GM23338 (cell line): ENCODE measurements at places on chromosomes 6 and 20. TPM values are rescaled to one million over a fixed set of nuclear protein-coding genes. Genes with fewer than 3 reads are reported as not detected.

DNA sequence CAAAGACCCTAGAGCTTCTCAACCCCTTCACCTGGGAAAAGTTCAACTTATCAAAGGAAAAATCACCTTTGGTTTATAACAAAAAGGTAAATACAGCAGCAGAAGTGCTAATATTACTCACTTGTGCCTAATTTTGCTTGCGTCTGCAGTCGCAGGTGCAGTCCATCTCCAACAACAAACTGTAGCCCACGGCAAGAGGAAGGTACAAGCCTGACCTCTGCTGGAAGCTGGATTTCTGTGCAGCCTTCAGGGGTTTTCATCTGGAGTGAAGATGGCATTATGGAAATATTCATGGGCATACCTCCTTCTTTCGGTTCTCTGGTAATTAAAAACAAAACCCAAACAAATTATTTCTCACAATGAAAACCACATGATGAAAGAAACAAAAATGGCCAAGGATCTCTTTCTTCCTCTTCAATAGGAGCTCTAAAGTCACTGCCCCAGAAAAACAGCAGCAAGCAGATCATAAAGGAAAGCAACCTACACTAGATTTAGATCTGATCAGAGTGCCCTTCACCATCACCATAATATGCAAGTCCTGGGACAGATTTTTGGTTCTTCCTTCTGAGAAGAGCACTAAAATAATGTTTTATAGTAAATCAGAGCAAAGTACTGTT lies 7.8 kb downstream of the UBE3D start:
- no peak overlapping the region for H3K27ac ChIP-seq
- H3K27me3 ChIP-seq = no peaks in the 10 kb centered on the region
- no peaks in the 10 kb centered on the region for H3K4me1 ChIP-seq
- peaks cover 9% of the 10 kb centered on the region; the same call in 1 of the 2 replicates for H3K36me3 ChIP-seq
- DNase-seq = peak; percentile 72

- peak; percentile 83 for DNase-seq
- H3K4me3 ChIP-seq = no peak overlapping the region
- H3K27ac ChIP-seq = no peak overlapping the region
- H3K4me1 ChIP-seq = no peaks in the 10 kb centered on the region
- peaks cover 21% of the 10 kb centered on the region for H3K27me3 ChIP-seq
Observed at GRCh38 chr6:29834564-29835436, 7.2 kb downstream of the HLA-G start.

DNA sequence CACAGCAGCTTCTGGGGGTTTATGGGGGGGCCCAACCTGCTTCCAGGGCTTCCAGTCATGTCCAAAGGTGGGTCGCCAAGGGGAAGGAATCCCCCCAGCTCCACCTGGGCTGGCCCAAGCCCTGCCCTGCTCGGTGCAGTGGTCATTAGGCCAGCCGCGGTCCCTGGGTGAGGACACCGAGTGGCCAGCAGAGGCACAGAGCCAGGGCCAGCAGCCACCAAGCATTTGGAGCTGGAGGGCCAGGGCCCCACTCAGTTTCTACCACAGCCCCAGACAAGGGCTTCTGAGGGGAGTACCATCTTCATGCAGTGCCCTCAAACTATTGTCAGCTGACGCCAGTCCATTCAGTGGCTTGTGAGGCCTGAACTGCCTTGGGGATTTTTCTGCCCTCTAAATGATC lies 39.6 kb downstream of the TFEB start:
- no peaks in the 10 kb centered on the region for H3K36me3 ChIP-seq
- no peaks in the 10 kb centered on the region for H3K4me1 ChIP-seq
- H3K27ac ChIP-seq = no peak overlapping the region
- no peaks in the 10 kb centered on the region for H3K27me3 ChIP-seq
- no peak for DNase-seq
- H3K4me3 ChIP-seq = no peak overlapping the region

DNA sequence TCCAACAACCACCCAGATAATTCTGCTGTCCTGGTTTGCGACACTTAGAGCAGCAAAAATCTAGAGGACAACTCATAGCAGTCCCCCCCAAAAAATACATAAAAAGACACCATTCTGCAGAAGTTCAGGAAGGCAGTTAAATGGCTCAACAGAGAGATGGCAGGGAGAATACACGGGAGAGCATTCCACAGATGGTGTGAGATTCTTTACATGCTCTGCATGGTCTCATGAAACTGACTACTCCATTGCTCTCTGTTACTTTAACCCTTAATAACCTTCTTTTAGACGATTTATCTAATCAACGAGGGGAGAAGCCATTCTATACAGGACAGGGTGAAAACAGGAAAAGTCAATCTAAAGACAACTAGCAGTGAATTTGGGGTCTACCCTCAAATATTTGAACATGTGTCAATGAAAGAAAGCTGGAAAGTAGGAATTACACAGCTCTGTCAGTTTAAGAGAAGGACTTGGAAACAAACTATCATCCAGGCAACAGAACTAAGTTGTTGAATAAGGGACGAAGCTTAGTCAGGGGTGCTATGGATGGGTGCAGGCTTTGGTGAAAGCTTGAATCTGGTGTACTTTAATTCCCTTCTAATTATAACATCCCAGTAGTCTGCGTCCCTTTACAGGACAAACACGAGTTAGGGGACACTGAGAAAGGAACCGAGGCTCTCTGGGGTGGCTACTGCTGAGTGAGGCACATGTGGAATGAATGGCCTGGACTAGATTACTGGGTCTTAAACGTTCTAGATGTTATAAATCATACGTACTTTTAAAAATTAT lies 5.1 kb downstream of the PERP start:
- no peaks in the 10 kb centered on the region for H3K36me3 ChIP-seq
- no peak for DNase-seq
- no peaks in the 10 kb centered on the region for H3K27me3 ChIP-seq
- H3K27ac ChIP-seq = no peak overlapping the region

DNA sequence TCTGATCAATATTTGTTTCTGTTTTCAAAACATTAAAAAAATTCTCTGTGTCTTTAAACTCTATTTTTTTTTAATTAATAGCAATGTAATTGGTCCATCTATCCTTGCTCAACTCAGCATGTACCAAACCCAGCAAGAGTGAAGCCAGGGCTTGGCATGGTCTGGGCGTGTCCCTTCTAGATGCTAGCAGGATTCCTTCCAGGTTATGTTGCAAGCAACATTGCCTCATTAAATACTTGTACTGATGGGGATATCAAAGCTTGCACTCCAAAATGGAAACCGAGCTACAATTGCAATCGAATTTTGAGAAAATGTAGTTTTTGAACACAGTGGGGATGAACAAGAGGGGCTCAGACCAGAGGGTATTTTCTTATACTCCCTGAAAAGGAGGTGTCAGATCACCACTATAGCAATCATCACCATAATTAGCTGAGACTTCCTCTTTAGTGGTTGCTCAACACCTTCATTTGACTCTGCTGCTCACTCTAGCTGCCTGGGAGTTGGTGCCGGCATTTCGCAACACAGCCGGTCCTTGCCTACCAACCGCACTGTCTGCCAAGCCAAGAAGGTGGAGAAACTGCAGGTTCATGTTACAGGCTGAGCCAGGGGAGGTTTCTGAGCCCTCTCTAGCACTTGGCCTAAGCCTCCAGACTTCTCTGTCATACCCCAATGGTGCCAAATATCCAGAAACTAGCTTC lies 67.8 kb upstream of the RALGAPA2 start:
- no peak overlapping the region for H3K4me3 ChIP-seq
- H3K36me3 ChIP-seq = no peaks in the 10 kb centered on the region
- H3K27ac ChIP-seq = no peak overlapping the region
- no peaks in the 10 kb centered on the region for H3K27me3 ChIP-seq
- H3K4me1 ChIP-seq = no peaks in the 10 kb centered on the region
- peak; percentile 19 for DNase-seq

- no peak overlapping the region for H3K27ac ChIP-seq
- no peak overlapping the region for H3K4me3 ChIP-seq
- peak; percentile 86 for DNase-seq
- H3K27me3 ChIP-seq = no peaks in the 10 kb centered on the region
Observed at GRCh38 chr20:40945754-40946450, 82.7 kb upstream of the TOP1 start.

DNA sequence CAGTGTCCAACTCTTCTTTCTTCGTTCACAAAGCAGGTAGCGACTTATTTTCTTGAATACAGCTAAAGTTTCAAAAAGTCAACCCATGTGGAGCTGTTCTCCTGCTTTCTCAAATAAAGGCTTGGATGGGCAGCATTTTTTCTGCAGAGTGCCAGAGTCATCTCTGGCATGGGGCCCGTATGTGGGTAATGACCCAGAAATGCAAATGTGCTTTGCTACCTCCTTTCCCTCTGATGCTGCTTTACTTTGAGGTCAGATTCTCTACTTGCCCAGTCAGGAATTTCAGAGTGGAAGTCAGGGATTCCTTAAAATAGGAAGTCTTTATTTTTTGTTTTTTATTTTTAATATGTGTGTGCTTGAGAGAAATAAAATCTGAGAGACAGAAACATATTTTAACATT lies 4.9 kb downstream of the NKAIN2 start:
- peak; percentile 18 for DNase-seq
- no peak overlapping the region for H3K27ac ChIP-seq
- no peak overlapping the region for H3K4me3 ChIP-seq
- H3K4me1 ChIP-seq = no peaks in the 10 kb centered on the region; the same call in 1 of the 2 replicates
- no peaks in the 10 kb centered on the region for H3K36me3 ChIP-seq

Gene NMBR
- not detected in 2 replicates for total RNA-seq

Gene LY86
- total RNA-seq = not detected in 2 replicates

Gene DDAH2
- 58.7 and 62.2 TPM in 2 replicates for total RNA-seq

Gene HLA-DQA1
- total RNA-seq = not detected in 2 replicates

Gene LPA
- 0.17 and 0.27 TPM in 2 replicates for total RNA-seq

Gene CNBD2
- 2.7 TPM in 1 of 2 replicates, not detected in the other for total RNA-seq
